ENCODE measurements at places on chromosomes 13 and 19. TPM values are rescaled to one million over a fixed set of nuclear protein-coding genes. Genes with fewer than 3 reads are reported as not detected.

Gene SPIB
- 0.04 TPM for total RNA-seq

Gene LHB
- 0.26 TPM for total RNA-seq

Gene SYMPK
- total RNA-seq, result 43.3 TPM

Gene NLRP5
- total RNA-seq, result not detected

Gene SHANK1
- 0.26 TPM for total RNA-seq

Gene GARIN5A
- total RNA-seq, result not detected

GRCh38 chr13:77800219-77800618, 102.7 kb downstream of the SLAIN1 start:
- DNase-seq, result no peak

GRCh38 chr13:28409648-28410047, 85.3 kb downstream of the FLT1 start:
- DNase-seq, result no peak

DNA sequence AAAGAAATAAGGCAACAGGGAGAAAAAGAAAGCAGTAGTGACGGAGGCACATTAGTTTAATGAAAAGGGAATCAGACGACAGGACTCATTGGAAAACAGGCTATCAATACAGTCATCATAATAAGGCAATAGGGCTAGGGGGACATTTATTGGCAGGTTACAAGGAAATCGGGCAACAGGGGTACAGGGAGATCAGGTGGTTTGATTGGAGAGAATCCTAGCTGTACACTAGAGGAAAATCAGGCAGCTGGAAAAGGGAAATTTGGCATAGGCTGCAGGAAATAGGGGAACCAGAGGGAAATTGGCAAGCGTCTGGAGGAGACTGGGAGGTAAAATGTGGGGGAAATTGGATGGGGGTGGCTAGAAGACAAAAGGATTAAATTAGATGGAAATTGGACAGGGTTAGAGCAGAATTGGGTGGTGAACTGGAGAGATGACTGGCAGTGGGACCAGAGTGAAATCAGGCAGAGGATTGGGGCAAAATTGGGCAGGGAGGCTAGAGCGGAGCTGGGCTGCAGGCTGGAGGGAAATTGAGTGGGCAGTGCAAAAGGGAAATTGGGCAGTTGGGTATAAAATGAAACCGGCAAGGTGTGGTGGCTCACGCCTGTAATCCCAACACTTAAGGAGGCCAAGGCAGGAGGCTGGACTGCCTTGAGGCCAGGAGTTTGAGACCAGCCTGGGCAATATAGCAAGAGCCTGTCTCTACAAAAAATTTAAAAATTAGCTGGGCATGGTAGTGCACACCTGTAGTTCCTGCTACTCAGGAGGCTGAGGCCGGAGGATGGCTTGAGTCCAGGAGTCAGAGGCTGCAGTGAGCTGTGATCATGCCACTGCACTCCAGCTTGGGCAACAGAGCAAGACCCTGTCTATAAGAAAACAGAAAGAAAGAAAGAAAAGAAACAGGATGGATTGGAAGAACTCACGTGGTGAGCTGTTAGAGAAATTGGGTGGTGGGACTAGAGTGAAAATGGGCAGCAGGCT, 7.4 kb downstream of the LRFN3 start:
- no peak for DNase-seq

DNA sequence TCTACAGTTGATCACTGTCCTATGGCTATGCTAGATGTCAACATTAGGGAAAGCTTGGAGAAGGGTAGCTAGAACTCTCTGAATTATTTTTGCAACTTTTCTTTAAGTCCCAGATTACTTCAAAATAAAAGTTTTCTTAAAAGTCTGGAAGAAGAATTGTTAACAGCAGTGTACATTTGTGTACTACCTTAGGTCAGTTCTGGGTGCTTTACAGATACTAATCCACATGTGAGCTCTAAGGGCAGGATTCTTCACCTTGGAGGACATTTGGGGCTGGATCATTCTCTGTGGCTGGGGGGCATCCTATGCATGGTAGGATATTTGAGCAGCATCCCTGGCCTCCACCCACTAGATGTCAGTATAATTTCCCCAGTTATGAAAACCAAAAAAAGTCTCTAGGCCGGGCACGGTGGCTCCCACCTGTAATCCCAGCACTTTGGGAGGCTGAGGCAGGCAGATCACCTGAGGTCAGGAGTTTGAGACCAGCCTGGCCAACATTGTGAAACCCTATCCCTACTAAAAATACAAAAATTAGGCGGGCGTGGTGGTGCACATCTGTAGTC, 2.8 kb downstream of the BRME1 start:
- no peak for DNase-seq

- no peak for DNase-seq
These were observed 85.4 kb downstream of the ANKRD10 start for GRCh38 chr13:110829486-110829885.

GRCh38 chr13:30354493-30355383, 47.4 kb upstream of the KATNAL1 start:
- no peak for DNase-seq

- no peak for DNase-seq
These were observed 31.4 kb downstream of the DNAJC3 start for GRCh38 chr13:95708391-95708774.

DNA sequence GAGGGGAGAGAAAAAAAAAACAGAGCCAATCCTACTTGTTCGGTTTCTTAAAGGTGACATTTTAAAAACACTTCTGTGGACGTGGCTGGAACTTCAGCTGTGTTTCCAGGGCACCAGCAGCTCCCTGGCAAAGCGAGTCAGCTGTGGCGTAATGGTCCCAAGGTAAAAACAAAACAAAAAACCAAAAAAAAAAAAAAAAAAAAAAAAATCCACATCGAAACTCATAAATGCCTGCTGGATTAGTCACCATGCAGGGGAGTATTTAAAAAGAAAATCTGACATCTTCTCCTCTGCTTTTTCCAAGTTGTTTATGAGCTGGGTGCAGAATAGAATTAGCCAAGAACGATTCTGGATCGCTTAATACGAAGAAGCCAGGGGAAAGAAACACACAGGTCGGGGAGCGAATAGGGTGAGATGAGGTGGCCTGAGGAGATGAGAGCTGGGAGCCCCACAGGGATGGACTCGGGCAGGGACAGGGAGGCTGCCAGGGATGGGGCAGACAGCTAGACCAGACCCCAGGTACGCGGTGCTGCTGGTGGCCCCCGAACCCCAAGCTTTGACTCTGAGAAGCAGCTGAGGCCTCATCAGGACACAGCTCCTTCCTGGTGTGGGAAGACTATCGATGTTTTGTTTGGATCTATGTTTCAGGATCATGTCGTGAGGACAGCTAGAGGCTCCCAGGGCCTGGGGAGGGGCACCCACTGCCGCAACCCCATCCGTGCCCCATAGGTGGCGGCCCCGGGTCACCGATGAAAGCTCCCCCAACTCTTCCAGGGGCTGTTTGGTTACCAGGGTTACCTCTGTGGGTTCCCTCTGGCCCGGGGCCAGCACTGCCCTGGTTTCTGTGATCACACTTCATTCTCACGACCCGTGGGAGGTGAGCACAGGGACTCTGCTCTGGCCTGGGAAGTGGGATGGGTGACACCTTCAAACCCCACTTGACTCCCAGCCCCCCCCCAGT, 3.1 kb upstream of the CTXN1 start:
- DNase-seq, result no peak

- no peak for DNase-seq
These were observed 605.7 kb downstream of the DACH1 start for GRCh38 chr13:71261256-71261655.

DNA sequence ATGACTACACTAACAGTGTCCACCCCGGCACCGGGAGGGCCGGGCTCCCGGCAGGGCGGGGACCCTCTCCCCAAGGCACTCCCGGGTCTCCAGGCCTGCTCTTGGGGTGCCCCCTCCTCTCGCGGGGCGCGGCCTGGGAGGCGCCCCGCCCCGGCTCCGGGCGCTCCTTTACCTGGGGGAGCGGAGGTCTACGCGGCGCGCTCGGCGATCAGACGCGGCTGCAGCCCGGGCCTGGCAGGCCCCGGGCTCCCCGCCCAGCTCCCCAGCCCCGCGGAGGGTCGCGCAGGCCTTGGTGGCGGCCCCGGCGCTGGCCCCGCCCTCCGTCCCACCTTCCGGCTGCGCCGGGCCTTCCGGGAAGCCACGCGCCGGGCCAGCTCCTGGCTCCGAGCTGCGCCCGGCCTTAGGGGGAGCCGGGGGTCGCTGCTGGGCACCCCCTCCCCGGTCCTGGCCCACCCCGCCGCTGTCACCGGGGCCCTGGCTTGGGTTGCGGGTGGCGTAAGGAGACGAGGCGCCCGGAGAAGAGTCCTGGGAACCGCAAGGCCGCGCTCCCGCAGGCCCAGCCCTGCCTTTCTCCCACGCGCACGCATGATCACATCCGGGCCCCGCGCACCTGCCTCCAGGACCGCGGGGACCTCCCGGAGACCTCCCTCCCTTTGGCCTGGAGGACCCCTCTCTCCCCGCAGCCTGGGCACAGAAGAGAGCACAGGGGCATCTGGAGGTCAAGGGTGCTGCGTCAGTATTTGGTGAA, at the start of gene C19orf12:
Gene C19orf12 (minus strand): TSS at position 309 of the 748 bp plus-strand sequence. CDS start 6,848 bp downstream, outside the sequence.
- DNase-seq, result no peak

DNA sequence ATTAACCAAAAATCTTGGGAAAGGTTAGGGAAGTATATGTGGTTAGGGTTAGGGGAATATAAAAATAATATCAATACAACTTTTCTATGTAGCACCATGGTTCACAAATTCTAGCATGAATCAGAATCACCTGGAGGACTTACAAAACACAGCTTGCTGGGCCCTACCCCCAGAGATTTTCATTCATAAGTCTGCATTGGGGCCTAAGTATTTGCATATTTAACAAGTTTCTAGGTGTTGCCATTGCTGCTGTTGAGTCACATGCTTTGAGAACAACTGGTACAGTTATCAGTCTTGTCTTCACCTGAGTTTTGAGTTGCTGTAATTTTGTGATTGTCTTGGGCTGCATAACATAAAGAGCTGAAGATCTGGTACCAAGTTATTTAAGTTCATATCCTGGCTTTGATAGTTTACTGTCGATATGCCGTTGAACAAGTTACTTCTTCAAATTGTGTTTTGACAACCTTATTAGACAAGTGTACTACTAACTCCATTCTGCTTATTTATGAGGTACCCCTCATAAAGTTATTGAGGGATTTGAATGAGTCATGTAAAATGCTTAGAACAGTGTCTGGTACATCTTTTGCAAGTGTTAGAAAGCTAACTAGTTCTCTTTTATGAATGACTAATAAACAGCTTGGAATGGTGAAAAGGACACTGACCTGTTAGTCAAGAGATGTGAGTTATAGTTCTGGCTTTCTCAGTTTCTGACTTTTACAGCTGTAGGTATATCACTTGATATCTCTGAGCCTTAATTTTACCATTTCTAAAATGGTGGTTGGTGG, 132.9 kb downstream of the PAN3 start:
- no peak for DNase-seq

DNA sequence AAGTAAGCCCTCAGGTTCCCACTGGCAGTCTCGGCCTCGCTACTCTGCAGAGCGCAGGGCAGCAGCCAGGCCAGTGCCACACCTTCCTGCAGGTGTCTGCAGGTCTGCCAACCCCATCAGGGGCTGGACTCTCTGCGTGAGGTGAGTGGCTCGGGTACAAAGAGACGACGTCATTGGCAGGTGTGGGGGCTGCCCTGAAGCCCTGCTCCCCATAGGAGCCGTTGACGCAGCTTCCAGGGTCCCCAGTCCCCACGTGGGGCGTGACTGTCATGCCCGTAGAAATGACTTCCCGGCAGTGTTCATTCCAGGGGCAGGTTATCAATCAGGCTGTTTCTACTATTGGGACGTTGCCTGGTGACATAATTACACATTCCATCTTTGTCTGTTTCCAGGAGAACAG, 15.3 kb upstream of the GJB6 start:
- DNase-seq, result no peak

DNA sequence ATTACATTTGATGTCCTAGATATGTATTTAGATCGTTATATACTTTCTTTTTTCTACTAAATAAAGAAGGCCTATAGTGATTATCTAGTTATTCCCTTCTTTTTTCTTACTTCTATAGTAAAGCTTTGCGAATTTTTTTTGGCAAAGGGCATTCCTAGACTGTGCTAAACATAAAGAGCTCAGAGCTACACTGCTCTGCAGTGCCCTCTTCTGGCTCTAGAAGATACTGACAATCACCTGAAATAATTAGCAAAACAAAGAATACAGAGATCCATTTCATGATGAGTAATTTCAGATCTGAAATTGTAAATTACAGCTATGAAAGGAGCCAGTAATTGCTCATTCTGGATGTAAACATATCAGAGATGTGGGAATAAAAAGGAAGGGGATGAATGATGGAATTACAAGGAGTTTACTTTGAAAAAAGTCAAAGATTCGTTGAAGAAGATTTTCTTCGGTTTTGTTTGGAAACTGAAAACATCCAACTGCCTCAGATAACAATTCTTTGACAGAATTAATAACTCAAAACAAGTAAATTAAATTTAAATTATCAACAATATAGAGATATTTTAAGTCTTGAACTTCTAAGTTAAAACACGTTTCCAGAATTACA, 288.5 kb downstream of the NALCN start:
- no peak for DNase-seq

DNA sequence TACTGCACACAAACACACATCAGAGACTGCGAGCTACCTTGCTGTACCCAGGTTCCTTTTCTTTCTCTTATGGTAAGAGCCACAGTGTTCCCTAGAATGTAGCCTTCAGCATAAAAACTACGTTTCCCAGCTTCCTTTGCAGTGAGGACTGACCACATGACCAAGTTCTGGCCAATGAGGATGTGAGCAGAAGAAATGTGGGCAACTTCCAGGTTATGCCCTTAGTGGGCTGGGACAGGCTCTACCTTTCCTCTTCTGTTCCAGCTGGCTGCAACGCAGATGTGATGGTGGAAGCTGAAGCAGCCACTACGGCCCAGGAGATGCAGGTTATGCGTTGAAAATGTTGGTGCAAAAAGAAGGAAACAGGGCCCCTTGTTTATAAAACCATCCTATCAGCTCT, 27.5 kb downstream of the VRK3 start:
- no peak for DNase-seq

DNA sequence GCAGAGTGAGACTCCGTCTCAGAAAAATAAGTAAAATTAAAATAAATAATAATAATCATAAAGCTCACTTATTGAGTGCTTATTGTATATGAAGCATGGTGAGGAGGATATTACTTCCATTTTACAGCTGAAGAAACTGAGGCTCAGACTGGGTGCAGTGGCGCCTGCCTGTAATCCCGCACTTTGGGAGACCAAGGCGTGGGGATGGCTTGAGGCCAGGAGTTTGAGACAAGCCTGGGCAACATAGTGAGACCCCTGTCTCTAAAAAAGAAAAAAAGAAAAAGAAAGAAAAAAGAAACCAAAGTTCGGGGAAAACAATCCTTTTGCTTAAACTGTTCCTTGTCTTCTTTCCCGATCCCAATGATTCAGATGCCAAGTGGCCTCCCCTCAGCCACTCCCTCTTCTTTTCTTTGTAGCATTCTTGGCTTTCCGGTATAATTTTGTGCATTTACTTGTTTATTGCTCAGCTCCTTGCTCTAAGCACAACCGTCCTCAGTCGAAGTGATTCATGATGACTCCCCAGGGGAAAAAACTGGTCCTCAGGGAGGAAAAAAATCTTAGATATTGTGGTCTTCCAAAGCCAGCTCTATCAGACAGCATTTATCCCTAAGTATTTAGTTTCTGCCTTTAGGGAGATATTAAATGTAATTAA, 965 bp upstream of the EIF3G start:
- DNase-seq, result peak; percentile 46

- DNase-seq, result no peak
These were observed 20.1 kb downstream of the CAPN12 start for GRCh38 chr19:38723990-38724854.
